Activated effector memory CD4-positive, alpha-beta T cell treated with anti-CD3 and anti-CD28 coated beads, Interleukin-2, amount 50 U/mL, for 16 hours (primary cell): ENCODE measurements at places on chromosomes 4 and X.

GRCh38 chr4:66219401-66219800 lies 549.1 kb upstream of the EPHA5 start:
- DNase-seq: no peak

GRCh38 chr4:124710015-124710741 lies 2.4 kb downstream of the ANKRD50 start:
- no peak for DNase-seq

DNA sequence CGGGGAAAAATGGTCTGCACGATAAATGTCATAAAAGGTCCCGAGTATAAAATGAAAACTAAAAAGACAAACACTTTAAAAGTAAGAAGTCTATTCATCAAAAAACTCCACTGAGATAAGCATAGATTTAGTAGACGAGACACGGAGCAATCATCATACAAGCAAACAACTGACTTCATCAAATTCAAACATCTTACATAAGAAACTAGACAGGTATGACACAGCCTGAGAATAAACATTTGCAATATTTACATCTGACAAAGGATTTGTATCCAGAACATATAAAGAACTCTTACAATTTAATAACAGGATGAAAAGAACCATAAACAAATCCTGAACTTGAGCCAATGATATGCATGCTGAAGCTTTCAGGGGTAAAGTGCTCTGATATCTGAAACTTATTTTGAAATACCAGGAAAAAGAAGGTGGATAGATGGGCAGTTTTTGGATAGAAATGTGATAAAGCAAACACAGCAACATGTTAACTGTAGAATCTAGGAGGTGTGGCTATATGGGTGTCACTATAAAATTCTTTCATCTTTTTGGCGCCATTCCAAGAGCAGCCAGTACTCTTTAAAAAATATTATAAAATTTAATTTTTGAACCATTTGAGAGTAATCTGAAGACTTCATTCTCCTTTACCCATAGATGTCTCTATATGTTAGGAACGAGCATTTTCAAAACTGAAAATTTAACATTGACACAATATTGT lies 12.0 kb downstream of the MPP1 start:
- DNase-seq: no peak

DNA sequence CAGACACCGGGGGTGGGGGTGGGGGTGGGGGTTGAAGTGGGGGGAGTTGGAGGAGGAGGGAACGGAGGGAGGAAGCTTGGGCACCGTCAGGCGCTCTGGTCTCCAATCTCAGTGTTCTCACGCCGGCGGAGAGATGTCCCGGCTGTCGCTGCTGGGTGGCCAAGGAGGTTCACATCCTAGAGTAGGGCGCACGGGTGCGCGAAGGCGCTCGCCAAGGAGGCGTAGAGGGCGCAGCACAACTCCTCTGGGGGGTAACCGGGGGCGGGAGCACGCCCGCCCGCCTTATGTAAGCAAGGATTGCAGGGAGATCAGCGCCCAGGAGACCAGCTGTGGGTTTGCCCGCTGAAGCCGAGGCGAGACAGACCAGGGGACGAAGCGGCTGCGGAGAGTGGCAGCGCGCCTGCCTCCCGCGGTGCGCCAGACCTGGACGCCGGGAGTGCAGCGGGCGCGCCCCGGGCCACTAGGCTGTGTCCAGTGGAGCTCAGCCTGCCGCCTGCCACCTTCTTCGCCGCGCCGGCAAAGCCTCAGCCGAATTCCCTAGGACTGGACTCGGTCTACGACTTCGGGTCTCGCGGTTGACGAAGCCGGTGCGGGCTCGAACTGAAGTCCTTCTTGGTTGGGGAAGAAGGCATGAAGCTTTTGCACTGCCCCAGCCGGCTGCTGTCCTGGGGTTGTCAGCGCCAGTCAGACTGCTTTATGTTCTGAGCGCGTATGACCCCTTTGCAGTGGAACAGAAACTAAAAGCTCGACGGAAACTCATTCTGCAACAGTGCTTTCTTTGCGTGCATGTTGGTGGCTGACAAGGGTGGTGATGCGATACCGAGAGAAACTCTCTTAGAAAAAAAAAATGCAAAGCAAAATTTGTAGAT lies 707 bp upstream of the UNC5C start:
- DNase-seq: no peak

DNA sequence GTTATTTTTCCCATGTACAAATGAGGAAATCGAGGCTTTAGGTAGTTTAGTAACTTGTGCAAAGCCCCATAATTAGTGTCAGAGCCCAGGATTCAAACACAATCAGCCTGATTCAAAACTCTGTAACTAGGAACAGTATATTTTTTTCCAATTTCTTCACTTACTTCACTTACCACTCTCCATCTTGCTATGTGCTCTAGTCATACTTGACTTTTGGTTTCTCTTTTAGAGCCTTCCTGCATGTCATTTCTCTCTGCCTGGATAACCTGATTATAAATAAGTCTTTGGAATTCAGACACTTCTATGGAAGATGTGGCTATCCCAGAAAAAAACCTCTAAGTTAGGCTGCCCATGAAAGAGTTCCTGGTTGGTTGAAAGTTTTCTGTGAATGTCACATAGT lies 22.2 kb downstream of the SATL1 start:
- no peak for DNase-seq
